ENCODE measurements at places on chromosomes 7 and 10.

DNA sequence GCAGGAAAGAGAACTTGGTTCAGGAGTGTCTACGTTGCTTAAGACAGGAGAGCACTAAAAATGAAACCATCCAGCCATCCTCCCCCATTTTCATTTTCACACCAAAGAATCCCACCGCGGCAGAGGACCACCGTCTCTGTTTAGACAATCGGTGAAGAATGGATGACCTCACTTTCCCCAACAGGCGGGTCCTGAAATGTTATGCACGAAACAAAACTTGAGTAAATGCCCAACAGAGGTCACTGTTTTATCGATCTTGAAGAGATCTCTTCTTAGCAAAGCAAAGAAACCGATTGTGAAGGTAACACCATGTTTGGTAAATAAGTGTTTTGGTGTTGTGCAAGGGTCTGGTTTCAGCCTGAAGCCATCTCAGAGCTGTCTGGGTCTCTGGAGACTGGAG lies 1.4 kb upstream of the IL6 start:
- peak; percentile 78 for DNase-seq

DNA sequence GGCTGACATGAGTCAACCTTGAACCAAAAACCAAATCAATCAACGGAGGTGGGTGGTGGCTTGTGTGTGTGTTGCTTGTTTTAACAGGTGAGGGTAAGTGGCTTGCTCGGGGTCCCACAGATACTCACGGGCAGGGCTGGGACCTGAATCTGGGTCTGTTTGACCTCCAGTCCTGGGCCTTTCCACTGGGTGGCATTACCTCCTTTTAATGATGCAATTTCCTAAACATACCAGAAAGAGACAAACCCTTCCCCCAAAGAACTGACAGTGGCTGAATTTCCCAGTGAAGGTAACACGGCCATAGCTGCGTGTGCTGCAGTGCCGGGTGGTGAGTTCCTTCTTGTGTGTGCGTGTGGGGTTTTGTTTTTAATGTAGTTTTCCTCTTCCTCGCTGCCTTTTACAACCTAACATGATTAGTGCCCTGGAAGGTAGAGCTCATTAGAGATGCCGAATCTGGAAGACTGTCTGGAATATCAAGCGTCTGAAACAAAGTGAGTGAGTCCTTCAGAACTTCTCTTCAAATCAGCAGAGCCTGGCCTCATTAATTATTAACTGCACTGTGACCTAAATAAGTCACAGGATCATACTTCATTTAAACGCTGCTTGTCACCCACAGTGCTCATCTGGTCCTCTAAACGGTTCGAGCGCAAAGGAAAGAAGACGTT lies 166.1 kb upstream of the TCERG1L start:
- DNase-seq = no peak

DNA sequence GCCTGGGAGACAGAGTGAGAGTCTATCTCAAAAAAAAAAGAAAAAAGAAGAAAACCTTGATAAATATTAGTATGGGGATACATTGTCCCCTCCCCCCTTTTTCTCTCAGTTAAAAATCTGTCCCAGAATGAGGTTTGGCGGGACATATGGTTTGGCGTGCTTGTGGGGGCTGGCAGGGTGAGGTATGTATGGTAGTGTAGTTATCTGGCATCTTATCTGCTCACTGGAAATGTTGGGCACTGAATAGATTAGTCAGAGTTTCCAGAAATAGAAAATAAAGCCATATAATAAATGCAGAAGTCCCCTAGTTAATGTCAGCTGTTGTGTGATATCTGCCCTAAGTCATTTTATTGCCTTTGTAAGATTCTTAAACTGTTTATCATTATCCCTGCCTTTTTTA lies 397.5 kb upstream of the GALNT17 start:
- no peak for DNase-seq

GRCh38 chr7:43697690-43698089 lies 31.6 kb downstream of the COA1 start:
- DNase-seq = peak; percentile 52

- peak; percentile 69 for DNase-seq
These were observed 1.0 kb downstream of the PFKP start for GRCh38 chr10:3068201-3068967.

- DNase-seq = no peak
These were observed 64.7 kb upstream of the DUSP5 start for GRCh38 chr10:110432814-110433565.

DNA sequence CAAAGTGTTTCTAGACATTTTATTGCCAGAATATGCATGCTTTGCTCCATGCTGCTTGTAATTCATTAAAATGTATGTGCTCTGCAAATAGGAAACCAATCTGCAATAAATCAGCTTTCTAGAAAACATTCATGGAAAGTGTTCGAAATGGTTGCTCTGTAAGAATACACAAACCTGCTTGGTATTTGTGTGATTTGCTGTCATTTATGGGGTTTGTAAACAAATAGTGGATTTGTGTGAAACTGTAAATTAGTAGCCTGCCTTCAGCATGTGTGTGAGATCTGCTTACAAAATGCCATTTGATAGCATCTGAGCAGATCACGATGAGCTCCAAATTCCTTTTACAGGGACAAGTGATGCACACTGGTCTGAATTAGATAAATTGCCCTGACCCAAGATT lies 219.0 kb upstream of the CSTF2T start:
- no peak for DNase-seq

DNA sequence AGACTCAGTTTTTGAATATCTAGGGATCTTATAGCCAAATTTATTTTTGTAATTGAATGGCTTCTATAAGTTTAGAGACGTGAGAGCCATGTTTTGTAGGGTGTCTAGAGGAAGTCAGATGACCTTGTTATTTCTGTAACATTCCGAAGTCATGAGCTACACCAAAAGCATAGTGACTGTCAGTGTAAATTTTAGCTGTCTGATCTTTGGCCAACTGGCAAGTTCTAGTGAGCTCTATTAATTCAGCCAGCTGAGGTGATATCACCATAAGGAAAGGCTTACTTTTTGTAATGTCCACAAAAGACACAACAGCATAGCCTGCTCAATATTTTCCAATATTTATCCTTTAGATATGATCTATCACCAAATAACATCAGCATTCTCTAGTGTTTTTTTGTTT lies 9.9 kb upstream of the NT5C3A start:
- DNase-seq = peak; percentile 79

- DNase-seq = no peak
These were observed 122.3 kb upstream of the MDFIC start for GRCh38 chr7:114799628-114800028.

- no peak for DNase-seq
These were observed 47.0 kb upstream of the PFKP start for GRCh38 chr10:3020311-3020710.

DNA sequence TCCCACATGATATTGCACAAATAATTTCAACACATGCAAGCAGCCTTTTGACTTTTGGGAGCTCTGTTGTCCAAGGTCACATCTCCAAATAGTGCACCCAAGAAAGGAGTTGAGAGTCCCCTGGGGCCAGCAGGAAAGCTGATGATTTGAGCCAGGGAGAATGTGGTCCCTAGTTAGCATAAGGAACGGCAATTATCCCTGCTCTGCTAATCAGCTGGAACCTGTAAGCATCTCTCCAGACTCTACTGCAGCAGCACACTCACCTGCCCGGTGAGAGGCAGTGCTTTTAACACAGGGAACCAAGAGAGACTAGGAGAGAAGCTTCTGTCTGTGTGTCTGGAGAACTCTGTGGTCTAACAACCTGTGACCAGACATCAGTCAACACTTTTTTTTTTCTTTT lies 17.0 kb downstream of the TRPV5 start:
- DNase-seq = no peak

DNA sequence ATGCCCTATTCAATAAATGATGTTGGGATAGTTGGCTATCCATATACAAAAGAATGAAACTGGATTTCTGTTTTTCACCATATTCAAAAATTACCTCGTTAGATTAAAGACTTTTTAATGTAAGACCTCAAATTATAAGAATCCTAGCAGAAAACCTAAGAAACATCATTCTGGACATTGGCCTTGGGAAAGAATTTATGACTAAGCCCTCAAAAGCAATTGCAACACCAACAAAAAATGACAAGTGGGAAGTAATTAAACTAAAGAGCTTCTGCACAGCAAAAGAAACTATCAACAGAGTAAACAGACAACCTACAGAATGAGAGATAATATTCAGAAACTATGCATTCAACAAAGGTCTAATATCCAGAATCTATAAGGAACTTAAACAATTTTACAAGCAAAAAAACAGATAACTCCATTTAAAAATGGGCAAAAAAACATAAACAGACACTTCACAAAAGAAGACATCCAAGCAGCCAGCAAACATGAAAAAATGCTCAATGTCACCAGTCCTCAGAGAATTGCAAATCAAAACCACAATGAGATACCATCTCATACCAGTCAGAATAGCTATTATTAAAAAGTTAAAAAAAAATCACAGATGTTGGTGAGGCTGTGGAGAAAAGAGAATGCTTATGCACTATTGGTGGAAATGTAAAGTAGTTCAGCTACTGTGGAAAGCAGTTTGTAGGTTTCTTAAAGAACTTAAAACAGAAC lies 309.8 kb downstream of the AHR start:
- peak; percentile 59 for DNase-seq

DNA sequence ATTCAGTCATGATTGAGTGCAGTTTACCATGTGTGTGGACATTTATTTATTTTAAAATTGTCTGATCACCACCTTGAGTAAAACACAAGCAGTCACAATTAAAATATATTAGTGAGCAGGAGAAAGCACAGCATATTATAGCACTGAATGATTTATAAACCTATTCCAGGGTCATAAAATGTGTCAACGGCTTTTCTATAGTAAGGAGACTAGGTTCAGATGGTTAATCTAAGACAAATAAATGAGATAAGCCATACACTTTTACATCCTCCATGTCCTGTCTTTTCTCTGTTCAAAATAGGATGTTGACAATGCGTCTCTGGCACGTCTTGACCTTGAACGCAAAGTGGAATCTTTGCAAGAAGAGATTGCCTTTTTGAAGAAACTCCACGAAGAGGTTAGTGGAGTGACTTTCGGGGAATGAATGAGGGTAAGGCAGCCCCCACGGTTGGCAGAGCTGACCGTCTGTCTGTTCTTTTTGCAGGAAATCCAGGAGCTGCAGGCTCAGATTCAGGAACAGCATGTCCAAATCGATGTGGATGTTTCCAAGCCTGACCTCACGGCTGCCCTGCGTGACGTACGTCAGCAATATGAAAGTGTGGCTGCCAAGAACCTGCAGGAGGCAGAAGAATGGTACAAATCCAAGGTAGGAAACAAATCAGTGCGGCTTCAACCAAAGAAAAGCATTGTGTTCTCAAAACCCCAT lies 5.4 kb downstream of the VIM start:
- peak; percentile 47 for DNase-seq

DNA sequence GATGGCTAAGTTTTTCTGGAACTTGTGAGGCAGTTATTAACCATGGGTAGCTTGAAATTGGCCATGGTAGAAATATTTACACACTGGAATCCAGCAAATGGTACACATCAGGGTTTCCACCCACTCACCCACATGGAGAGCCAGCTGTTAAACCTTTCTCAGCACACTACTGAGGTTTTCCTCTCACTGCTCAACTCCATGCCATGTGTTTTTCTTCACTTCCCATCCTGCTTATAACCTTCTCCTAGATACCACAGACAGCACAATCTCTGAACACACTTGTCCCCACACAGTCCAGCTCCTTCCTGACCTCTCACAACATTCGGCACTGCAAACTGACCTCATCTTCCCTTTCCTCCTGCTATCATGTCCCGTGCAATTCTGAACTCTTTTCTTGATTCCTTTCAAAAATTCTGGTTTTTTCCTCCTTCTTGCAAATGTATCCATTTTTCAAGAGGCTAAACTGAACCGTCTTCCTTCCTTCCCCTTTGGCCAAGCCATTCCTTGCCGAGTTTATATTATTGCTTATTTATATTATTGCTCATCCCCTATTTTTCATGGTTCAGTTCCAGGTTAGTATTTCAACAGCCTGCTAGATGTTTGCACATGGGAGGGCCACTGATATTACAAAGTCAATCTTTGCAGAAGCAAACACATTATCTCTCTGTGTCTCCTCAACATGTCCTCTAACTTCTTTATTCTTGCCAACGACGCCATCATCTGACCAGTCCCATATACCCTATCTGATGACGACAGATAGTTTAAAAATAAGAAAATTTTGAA lies 606.4 kb downstream of the SORCS1 start:
- DNase-seq = peak; percentile 44

DNA sequence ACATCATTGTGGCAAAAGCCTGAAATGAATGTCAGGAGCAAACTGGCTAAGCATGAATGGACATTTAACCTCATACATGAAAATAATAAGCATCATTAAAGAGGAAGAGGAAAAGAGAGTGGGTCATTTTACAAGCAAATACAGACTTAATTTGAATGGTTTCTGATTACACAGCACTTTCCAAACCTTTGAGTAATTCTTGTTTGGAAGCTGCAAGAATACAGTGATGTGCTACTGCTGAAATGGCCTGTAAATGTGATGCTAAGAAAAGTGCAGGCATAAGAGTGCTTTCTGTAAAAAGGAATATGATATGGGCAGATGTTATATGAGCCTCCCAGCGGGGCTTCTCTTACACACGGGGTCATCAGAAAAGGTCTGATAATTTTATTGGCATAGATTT lies 30.2 kb downstream of the TAS2R16 start:
- no peak for DNase-seq

GRCh38 chr10:16030562-16030961 lies 170.3 kb upstream of the MINDY3 start:
- DNase-seq = no peak

GRCh38 chr7:47458057-47458456 lies 123.9 kb downstream of the TNS3 start:
- DNase-seq = peak; percentile 93

GRCh38 chr10:46559231-46559671 lies 2.8 kb upstream of the GPRIN2 start:
- DNase-seq = no peak

DNA sequence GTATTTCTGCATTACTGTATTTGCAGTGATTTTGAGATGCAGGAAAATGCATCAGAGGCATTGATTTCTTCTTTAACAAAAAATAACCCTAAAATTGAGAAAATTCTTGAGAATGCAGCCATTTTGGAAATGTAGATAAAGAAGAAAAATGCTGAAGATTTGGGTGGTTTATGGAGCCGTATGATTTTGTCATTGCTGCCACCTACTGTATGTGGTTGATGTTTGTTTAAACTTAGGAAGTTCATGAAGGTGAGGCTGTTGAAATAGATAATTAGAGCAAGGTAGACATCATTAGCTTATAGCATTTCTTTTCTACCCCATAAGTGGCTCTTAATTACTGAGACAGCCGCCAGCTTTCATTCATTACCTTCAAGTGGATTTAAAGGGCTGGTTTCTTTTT lies 92.1 kb upstream of the SAMD8 start:
- DNase-seq = peak; percentile 59

GRCh38 chr7:44471850-44472249 lies 18.6 kb downstream of the NUDCD3 start:
- DNase-seq = no peak

- no peak for DNase-seq
These were observed 100.9 kb downstream of the XRCC2 start for GRCh38 chr7:152574892-152575548.

DNA sequence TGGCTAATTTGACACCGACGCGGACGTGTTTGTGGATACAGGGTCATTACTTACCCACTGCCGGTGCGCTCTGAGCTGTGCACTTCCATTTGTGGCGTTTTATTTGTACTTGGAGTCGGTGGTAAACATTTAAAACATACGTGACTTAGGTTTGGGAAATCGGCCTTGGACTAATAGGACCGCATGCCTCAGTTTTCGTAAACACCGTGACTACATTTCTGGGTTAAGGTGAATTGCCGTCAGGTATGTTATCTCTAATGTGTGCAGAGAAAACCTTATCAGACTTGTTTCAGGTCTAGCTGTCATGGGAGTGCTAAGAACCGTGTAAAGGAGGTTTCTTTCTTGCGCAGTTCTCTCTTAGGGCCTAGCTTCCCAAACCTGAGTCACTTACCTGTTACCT lies 51.7 kb upstream of the NCF1 start:
- DNase-seq = no peak

GRCh38 chr10:63542835-63543575 lies 21.8 kb downstream of the REEP3 start:
- peak; percentile 51 for DNase-seq

All from ELR (cell line).